ENCODE measurements at places on chromosomes 3 and 15. TPM values are rescaled to one million over a fixed set of nuclear protein-coding genes. Genes with fewer than 3 reads are reported as not detected.

Gene STAC
- polyA plus RNA-seq, result not detected

Gene TBC1D23
- polyA plus RNA-seq, result 16.0 TPM

Gene PEX5L
- not detected for polyA plus RNA-seq

Gene PDE12
- polyA plus RNA-seq, result 7.4 TPM

Gene UBE2E2
- polyA plus RNA-seq, result 3.7 TPM

Gene DCBLD2
- 3.5 TPM for polyA plus RNA-seq

Gene FES
- polyA plus RNA-seq, result 17.6 TPM

Gene RARRES1
- polyA plus RNA-seq, result 14.6 TPM

Gene ASB14
- not detected for polyA plus RNA-seq

DNA sequence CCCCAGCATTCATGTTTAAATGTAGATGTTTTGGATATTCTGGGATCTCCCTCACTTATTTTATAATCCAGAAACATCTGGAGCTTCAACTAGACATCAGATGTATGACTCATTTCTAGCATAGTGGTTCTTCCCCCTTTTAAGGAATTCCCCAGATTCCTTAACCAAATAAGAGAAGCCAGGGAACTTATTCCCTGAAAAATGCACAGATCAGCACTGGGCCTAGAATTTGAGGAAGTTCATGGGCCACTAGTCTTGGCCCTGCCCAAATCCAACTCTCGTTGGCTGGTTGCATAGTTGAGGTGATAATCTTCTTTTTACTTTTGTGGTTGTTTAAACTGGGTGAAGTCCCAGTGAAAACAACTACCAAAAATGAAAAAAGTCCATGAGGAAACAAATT is 20.4 kb downstream of the RARRES1 start:
- no peak for DNase-seq
- H3K4me1 ChIP-seq, result peaks cover 17% of the 10 kb centered on the region
- H3K27ac ChIP-seq, result peak overlapping the region; percentile 58
- H3K27me3 ChIP-seq, result no peaks in the 10 kb centered on the region
- peaks cover 11% of the 10 kb centered on the region for H3K36me3 ChIP-seq

- no peaks in the 10 kb centered on the region for H3K27me3 ChIP-seq
- peak; percentile 82 for DNase-seq
- H3K27ac ChIP-seq, result peak overlapping the region; percentile 57
Measured at GRCh38 chr3:50364573-50365079, 5.3 kb upstream of the TMEM115 start.

GRCh38 chr3:100981164-100981911 is 11.9 kb downstream of the ABI3BP start:
- no peaks in the 10 kb centered on the region for H3K27me3 ChIP-seq
- H3K36me3 ChIP-seq, result no peaks in the 10 kb centered on the region

- no peak for DNase-seq
- H3K27ac ChIP-seq, result no peak overlapping the region
- H3K36me3 ChIP-seq, result no peaks in the 10 kb centered on the region
- no peaks in the 10 kb centered on the region for H3K4me1 ChIP-seq
Measured at GRCh38 chr3:34056951-34057390, 258.5 kb downstream of the PDCD6IP start.

DNA sequence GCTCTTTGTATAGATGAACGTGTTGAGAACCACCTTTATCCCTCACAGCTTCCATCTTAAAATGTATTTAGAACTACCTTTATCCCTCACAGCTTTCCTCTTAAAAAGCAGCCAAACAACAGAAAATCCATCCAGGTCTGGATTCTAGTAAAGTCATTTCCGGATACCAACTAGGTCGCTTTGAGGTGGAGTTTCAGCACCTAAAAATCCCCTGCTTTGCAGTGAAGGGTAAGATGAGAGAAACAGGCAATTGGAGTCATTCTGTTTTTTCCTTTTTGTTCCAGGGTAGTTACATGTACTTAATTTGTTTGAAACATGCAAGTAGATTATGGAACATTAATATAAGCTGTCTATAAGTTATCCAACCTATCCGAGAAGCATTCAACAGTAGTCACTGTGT is 192.0 kb downstream of the UBE2E2 start:
- no peak overlapping the region for H3K4me3 ChIP-seq
- no peaks in the 10 kb centered on the region for H3K36me3 ChIP-seq
- no peak for DNase-seq
- H3K27me3 ChIP-seq, result no peaks in the 10 kb centered on the region
- no peaks in the 10 kb centered on the region for H3K4me1 ChIP-seq
- no peak overlapping the region for H3K27ac ChIP-seq

- no peaks in the 10 kb centered on the region for H3K27me3 ChIP-seq
- H3K4me3 ChIP-seq, result no peak overlapping the region
- no peaks in the 10 kb centered on the region for H3K36me3 ChIP-seq
- DNase-seq, result no peak
Measured at GRCh38 chr15:58755956-58756355, 6.4 kb upstream of the ADAM10 start.

DNA sequence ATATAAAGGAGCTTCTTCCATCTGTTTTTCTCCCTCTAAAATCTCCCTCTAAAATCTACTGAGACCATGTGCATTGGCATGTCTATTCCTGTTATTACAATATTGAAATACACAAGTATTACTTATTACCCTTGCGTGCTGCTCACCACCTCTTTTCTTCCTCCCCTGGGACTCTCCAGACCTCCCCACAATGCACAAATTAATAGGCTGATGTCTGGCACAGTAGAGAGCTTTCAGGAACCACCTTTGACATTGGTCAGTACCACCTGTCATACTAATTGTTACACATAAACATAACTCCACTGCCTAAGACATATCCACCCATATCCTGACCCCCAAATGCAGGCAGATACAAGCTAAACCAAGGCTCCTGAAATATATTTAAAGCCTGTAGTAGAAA is 722.6 kb downstream of the FHIT start:
- DNase-seq, result no peak
- H3K36me3 ChIP-seq, result no peaks in the 10 kb centered on the region
- H3K4me3 ChIP-seq, result no peak overlapping the region
- H3K27me3 ChIP-seq, result no peaks in the 10 kb centered on the region

DNA sequence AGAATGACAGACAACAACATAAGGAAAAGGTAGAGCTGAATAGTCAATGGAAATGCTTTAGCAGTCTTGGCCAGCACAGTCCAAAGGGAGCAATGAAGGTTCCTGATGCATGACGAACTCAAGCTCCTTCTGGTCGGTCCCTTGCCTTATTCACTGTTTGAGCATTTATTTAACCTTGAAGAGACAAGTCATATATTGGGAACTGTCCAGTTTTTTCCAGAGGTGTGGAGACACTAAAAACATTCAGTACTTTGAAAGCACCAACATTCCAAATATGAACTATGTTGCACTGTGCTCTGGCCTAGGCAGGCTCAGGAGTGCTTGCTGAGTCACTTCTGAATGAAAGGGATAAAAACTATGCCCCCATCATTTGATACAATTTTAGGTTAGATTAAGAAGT is 384.8 kb downstream of the MECOM start:
- H3K4me1 ChIP-seq, result peaks cover 7% of the 10 kb centered on the region
- no peaks in the 10 kb centered on the region for H3K27me3 ChIP-seq
- H3K36me3 ChIP-seq, result no peaks in the 10 kb centered on the region
- H3K27ac ChIP-seq, result no peak overlapping the region

GRCh38 chr3:119301662-119302061 is 7.5 kb downstream of the ARHGAP31 start:
- H3K27me3 ChIP-seq, result no peaks in the 10 kb centered on the region
- no peak overlapping the region for H3K27ac ChIP-seq
- DNase-seq, result no peak
- peaks cover 16% of the 10 kb centered on the region for H3K4me1 ChIP-seq
- no peaks in the 10 kb centered on the region for H3K36me3 ChIP-seq
- no peak overlapping the region for H3K4me3 ChIP-seq

DNA sequence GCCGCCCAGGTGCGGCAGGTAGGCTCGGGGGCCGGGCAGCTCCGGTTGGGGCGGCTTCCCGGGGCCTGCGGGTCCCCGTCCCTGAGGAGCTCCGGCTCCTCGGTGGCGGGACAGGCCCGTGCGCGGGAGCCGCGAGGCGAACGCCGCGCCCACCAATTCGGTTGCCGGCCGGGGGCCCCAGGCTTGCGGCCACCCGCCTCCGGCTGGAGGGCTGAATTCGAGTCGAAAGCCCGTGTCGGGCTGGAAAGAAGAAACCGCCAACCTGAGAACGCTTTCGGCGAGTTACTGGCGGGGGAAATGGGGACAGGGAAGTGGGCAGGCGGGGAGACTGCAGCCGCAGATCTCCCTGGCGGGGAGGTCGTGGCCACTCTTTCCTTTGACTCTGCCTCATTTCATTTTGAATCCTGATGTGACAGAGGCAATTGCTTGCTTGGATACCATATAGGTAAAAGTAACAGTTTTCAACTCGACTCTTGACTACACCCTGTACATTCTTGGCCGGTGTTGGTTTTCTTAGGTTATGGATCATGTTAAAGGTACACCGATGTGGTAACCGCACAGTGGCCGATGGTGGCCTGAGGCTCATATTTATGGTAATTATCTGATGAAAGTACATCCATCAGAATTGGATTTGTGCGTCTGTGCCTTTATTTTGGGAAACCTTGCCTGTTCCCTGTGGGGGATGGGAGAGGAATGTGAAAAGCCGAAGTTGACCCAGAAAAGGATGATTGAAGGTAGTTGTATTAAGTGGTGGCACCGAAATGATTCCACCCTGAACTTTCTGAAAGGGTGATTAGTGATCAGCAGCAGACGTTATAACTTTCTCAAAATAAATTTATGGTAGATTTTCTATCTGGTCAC is 1.7 kb downstream of the B3GNT5 start:
- H3K4me3 ChIP-seq, result peak overlapping the region; percentile 52
- H3K27me3 ChIP-seq, result no peaks in the 10 kb centered on the region
- no peaks in the 10 kb centered on the region for H3K36me3 ChIP-seq
- H3K4me1 ChIP-seq, result peaks cover 13% of the 10 kb centered on the region
- H3K27ac ChIP-seq, result peak overlapping the region; percentile 77

- no peaks in the 10 kb centered on the region for H3K4me1 ChIP-seq
- no peaks in the 10 kb centered on the region for H3K36me3 ChIP-seq
- H3K4me3 ChIP-seq, result no peak overlapping the region
- no peaks in the 10 kb centered on the region for H3K27me3 ChIP-seq
Measured at GRCh38 chr3:57718118-57718517, 25.2 kb upstream of the DENND6A start.

DNA sequence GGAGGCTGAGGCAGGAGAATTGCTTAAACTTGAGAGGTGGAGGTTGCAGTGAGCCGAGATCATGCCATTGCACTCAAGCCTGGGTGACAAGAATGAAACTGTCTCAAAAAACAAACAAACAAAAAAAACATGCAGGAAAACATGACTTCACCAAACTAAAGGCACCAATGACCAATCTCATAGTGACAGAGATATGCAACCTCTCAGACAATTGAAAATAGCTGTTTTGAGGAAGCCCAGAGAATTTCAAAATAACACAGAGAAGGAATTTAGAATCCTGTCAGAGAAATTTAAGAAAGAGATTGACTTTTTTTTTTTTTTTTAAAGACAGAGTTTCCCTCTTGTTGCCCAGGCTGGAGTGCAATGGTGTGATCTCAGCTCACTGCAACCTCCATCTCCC is 26.1 kb downstream of the NCBP2 start:
- no peaks in the 10 kb centered on the region for H3K4me1 ChIP-seq
- no peak overlapping the region for H3K4me3 ChIP-seq
- no peaks in the 10 kb centered on the region for H3K36me3 ChIP-seq

GRCh38 chr3:76038949-76039348 is 253.6 kb upstream of the ZNF717 start:
- no peak overlapping the region for H3K4me3 ChIP-seq
- no peaks in the 10 kb centered on the region for H3K4me1 ChIP-seq

DNA sequence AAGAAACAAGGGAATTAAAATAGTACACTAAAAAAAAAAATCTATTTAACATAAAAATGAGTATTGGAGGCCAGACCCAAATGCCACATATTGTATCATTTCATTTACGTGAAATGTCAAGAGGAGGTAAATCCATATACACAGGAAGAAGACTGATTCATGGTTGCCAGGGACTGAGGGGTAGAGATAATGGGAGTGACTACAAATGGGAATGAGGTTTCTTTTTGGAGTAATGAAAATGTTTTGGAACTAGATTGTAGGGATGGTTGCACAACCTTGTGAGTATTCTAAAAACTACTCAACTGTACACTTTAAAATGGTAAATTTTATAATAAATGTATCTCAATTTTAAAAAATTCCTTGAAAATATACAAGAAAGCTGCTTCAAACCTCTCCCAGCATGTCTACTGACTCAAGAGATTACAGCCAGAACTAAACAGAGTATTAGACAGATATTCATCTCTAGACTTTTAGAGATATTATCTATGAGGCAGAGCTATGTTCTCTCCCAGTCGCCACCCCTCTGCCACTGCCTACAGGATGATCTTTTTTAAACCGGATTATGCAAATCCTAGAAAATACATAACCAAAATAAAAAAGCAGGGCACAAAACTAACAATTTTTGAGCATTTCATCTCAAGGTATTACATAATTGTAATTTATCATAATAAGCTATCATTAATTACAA is 6.2 kb downstream of the HLTF start:
- H3K27ac ChIP-seq, result no peak overlapping the region
- H3K36me3 ChIP-seq, result no peaks in the 10 kb centered on the region
- H3K4me3 ChIP-seq, result no peak overlapping the region
- H3K4me1 ChIP-seq, result peaks cover 35% of the 10 kb centered on the region
- DNase-seq, result no peak
- no peaks in the 10 kb centered on the region for H3K27me3 ChIP-seq

- H3K27me3 ChIP-seq, result no peaks in the 10 kb centered on the region
- peaks cover 5% of the 10 kb centered on the region for H3K36me3 ChIP-seq
- no peak overlapping the region for H3K27ac ChIP-seq
- peak; percentile 34 for DNase-seq
- peaks cover 9% of the 10 kb centered on the region for H3K4me1 ChIP-seq
- H3K4me3 ChIP-seq, result no peak overlapping the region
Measured at GRCh38 chr15:101010781-101011180, 91.6 kb downstream of the LRRK1 start.

DNA sequence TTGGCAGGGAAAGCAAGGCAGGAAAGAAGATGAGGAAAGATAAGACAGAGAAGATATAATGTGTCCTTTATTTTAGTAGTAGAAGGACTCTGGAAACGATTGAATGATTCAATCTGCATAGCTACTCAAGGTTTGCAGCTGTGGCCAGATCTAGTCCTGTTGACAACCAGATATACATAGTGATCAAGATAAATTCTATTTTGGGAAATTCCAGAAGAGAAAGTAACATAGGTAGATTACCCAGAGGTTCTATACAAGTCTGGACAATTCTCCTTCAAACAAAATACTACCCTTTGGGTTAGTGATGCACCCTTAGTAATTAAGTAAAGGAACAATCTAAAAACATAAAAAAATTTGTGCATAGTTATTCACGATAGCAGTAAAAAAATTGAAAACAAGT is 9.4 kb downstream of the TERC start:
- no peak overlapping the region for H3K27ac ChIP-seq
- H3K4me3 ChIP-seq, result no peak overlapping the region
- H3K4me1 ChIP-seq, result no peaks in the 10 kb centered on the region
- DNase-seq, result no peak
- no peaks in the 10 kb centered on the region for H3K27me3 ChIP-seq

DNA sequence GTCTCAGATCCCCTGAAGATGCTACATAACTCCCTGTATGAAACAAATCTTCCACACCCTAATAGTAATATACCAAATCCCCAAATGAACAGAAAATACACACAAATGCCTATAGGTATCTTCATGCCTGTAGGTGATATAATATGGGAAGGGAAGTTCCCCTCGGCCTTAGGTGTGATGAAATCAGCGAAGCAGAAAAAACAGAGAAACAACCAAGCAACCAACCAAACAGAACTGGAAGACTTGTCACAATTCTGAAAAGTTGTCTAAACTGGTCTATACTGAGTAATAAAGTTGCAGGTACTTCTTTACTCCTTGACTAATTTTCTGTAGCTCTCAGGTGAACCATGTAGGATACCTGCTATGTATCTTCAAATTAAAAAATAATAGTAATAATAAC is 82.2 kb upstream of the SATB1 start:
- no peak overlapping the region for H3K4me3 ChIP-seq
- no peak overlapping the region for H3K27ac ChIP-seq
- DNase-seq, result no peak
- peaks cover 3% of the 10 kb centered on the region for H3K27me3 ChIP-seq
- H3K36me3 ChIP-seq, result no peaks in the 10 kb centered on the region
